ENCODE measurements at places on chromosomes 7 and 10.

DNA sequence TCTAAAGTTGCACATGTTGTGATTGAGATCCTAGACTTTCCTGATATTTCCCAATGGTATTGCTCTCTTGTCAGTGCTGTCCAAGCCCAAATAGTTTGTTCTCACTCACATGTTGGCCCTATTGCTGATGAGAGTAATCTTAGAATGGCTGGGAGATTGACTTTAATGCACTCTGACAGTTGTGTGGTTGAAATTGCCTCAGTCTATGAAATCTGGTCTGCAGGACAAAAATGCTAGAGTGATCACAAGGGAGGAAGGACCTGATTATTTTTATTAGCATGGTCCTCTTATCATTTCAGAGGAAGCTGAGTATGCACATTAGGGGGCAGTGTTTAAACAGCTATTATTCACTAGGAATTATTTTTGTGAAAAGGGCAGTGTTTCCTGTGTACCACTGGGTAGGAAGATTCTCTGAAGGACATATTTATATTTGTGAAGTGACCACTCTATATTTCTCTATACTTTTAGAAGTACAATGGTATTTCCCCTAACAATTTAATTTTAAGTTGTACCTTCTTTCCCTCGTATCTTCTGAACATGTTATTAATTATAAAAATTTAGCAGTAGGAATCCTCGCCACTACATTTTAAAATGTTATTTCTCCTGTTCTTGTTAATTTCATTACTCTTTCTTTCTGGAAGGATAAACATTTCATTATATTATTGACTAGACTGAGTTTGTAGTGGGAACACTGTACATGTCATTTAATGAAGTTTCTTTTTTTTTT, 64.4 kb downstream of the SUGCT start:
- DNase-seq: no peak

- DNase-seq: no peak
These were observed 47.9 kb downstream of the PIP4K2A start for GRCh38 chr10:22666287-22667092.

DNA sequence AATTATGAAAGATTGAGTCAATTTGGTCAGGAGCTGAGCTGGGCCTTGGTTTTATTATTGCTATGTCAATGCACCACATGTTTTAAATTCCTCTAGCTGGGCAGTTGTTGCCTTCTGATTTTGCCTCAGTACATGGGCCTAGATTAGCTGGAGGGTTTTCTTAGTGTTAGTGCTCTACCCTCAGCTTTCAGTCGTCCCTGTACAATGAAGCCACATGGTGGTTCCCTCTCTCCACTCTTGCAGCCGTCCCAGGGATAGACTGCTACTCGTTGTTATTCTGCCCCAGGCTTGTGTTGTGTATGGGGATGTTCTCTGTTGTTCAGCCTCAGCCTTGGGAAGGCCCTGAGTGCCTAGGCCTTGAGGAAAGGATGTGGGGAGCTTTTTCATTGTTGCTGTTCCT, 37.0 kb downstream of the NHLRC2 start:
- DNase-seq: no peak

DNA sequence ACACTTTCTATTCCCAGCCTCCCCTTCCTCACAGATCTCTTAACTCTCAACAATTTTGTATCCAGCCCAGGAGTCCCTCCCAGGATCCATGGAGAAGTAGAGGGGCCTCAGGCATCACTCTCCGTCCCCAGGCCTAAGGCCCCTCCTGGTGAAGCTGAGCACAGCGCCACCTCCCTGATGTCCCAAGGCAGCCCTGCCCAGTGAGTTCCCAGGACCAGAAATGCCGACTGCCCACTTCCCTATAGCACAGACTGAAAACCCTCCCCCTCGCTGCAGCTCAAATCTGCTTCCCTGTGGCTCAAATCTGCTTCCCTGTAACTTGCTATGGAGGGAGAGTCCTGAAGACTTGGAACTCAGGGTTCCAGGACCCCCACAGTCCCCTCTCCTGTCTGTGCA, 35.6 kb downstream of the YKT6 start:
- DNase-seq: no peak

GRCh38 chr10:119665901-119666708, 14.9 kb downstream of the BAG3 start:
- DNase-seq: no peak

- DNase-seq: no peak
These were observed 82.0 kb downstream of the BMS1 start for GRCh38 chr10:42864575-42864974.

DNA sequence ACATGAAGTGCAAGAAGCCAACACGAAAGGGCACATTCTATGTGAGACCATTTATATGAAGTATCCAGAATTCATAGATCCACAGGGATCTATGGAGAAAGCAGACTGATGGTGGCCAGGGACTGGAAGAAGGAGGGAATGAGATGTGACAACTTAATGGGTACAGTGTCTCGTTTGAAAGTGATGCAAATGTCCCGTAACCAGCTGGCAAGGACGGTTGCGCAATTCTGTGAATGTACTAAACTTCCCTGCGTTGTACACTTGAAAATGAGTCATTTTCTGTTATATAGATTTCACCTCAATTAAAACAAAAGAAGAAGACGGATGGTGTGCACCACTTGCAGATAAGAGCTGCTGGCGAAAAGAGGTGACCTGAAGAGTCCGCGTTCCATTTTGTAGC, 861.1 kb downstream of the TYW1 start:
- DNase-seq: no peak

DNA sequence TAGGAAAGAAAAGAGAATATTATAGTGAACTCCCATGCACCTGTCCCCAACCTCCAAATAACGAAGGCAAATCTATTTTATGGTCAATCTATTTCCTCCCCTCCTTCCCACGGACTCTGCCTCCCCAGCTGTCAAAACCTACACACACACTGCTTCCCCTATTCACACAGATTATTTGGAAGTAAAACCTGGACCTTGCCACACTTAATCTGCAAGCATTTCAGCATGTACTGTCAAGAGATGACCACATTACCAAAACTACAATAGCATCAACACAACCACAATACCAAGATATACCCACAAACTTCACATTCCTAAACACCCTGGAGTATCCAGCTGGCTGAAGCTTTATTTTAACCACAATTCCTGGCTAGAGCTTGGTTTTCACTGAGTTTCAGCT, 27.8 kb upstream of the KCNK18 start:
- DNase-seq: no peak

GRCh38 chr7:8184221-8184620, 77.7 kb downstream of the ICA1 start:
- DNase-seq: no peak

DNA sequence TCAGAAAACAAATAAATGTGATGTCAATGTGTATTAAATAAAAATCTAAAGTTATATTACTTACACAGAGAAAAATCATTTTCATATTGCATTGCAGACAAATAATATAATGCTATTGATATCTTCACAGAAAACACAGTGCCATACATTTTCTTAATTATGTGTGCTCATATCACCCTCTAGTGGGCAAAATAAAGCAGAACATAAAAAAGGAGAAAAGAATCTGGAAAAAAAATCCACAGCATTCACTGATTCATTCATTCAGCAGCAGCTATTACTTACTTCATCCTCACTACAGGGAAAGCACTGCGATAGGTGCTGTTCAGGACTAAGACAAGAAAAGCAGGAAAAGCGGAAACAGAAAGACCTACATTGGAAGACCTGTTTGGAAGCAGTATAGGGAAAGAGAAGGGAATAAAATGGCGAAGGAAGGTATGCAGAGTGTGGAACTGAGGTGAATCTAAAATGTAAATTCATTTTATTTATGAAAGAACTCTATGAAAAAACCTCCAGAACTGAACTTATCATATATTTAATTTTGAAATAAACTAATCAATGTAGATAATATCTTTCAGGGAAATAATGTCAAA, 73.2 kb downstream of the POT1 start:
- DNase-seq: peak; percentile 12

DNA sequence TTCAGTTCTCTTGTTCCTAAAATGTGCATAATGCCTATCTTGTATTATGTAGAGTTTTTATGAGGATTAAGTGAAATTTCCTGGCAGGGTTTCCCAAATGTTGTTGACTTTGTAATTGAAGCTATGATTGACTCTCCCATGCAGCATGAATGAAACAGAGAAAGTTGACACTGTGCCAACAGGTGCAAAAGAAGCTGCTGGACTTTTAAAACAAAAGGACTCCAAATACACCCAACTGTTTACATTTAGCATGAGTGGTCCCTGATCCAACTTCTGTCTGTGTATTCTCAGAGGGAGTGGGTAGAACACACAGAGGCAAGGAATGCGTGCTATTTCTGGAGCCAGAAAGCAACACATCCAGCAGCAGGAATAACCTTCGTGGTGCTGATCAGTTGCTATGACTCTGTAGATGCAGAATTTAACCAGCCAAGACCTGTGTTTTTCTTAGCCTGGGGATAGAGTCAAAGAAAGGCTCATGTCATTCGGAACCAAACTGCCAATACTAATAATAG, 14.4 kb upstream of the RBM20 start:
- no peak for DNase-seq

- peak; percentile 42 for DNase-seq
These were observed 13.9 kb downstream of the CREB3L2 start for GRCh38 chr7:137987968-137988367.

GRCh38 chr7:152949790-152950189, 190.2 kb downstream of the ACTR3B start:
- DNase-seq: no peak

DNA sequence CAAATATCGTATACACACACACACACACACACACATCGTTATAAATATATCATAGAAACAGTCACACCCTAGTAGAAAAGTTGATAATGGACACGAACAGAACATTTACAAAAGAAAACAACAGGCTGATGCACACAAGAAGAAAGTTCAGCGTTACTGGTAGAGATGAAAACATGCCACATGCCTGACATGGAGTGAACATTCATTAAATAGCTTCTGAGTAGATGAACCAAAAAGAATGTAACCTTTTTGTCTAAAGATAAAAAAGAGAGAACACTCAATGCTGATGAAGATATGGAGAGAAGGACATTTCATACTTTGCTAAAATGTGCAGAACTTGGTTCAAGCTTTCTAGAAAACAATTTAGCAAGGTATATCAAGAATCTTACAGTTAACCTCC, 173.4 kb upstream of the KLF14 start:
- DNase-seq: no peak

- DNase-seq: no peak
These were observed 170.2 kb upstream of the KLF14 start for GRCh38 chr7:130904031-130904757.

- DNase-seq: peak; percentile 45
These were observed 311.7 kb downstream of the GATA3 start for GRCh38 chr10:8365935-8366911.

DNA sequence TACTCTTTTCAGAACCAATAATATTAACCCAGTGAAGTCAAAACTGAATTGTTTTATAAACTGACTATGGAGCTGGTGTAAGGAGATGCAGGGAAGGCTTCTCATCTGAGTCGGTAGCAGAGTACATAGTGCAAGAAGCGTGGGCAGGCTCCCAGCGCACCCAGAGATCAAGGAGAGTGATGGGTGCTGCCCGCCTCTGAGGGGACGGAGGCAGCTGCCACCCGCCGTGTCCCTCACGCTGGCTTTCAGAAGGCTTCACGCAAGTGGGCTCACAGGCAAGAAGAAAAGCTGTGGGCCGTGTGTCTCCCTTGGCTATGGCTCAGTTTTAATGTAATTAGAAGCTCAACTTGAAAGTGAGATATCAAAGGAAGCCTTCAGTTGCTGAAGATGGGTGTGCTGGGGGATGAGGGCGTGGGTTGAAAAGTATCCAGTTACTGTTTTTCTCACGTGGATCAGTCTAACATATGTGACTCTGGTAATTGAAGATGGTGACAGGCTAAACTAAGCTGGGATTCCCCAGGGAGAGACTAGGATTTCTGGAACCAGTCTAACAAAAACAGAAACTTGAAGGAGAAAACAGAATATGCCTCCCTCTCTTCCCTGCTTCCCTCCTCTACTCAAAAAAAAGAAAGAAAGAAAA, 159.9 kb downstream of the MGMT start:
- DNase-seq: no peak

- DNase-seq: no peak
These were observed 131.1 kb downstream of the AHR start for GRCh38 chr7:17429579-17429978.

DNA sequence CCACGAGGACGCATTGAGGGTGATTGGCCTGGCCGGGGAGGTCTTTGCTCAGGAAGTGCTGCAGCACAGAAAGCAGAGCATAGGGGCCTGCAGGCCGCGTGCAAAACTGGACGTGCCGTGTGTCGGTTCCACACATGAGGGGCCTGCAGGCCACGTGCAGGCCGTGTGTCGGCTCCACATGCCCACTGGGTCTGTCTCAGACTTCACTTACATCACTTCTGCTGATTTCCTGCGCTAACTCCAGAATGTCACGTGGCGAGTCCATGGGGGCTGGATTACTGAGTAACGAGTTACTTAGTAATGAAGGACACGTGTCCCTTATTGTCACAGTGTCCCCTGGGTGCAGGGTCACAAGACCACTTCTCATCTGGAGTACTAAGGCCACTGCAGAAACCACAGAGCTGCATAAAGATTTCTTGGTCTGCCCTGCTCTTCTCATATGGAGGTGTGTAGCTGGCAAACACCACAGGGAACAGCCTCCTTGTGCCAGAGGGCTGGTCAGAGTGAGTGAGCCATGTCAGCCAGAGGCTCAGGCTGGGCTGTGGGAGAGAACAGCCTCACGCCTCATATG, 60.8 kb downstream of the GDI2 start:
- DNase-seq: no peak

DNA sequence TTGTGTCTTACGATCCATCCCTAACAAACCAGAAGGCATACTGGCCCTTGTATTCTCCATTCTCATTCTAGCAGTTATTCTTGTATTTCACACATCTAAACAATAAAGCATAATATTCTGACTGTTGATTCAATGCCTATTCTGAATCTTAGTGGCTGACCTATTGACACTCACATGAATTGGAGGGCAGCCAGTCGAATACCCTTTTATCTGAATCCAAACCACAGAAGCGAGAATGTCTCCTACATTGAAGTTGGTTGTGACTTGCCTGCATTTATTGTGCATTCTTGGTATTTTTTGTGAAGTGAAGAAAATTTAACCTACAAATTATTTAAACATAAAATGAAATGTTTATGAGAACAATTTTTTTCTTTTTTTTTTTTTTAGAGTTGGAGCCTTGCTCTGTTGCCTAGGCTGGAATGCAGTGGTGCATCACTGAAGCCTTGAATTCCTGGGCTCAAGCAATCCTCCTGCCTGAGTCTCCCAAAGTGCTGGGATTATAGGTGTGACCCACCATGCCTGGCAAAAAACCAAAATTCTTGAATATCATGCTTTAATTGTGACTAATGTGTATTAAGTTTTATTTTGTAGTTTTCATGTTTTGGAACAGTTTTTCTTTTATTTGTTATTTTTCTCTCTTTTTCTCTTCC, 22.7 kb downstream of the EXOC4 start:
- no peak for DNase-seq

GRCh38 chr10:3709456-3710060, 75.5 kb downstream of the KLF6 start:
- no peak for DNase-seq

- DNase-seq: no peak
These were observed 163.3 kb upstream of the MTPN start for GRCh38 chr7:136140469-136140868.

GRCh38 chr7:102186306-102186705, 100.4 kb upstream of the SH2B2 start:
- no peak for DNase-seq
